8988T (cell line): ENCODE measurements at places on chromosomes 11 and 22.

GRCh38 chr11:64908766-64909165 is 8.2 kb downstream of the ATG2A start:
- no peak for DNase-seq

DNA sequence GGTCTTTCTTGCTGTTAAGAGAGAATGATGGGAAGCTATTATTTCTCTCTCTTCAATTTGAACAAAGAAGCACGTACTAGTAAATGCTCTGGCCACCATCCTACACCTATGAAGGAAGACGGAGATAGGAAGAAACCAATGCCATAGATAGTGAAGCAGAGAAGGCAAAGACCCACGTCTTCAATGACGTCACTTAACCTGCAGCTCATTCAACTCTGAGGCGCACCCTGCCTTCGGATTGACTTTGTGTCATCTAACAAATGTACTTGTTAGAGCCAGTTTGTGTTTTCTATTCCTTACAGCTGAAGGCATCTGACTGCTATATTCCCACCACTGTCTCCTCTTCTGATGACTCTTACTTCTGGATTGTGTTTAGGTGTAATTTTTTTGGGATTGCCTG is 332.5 kb upstream of the DDI1 start:
- no peak for DNase-seq

DNA sequence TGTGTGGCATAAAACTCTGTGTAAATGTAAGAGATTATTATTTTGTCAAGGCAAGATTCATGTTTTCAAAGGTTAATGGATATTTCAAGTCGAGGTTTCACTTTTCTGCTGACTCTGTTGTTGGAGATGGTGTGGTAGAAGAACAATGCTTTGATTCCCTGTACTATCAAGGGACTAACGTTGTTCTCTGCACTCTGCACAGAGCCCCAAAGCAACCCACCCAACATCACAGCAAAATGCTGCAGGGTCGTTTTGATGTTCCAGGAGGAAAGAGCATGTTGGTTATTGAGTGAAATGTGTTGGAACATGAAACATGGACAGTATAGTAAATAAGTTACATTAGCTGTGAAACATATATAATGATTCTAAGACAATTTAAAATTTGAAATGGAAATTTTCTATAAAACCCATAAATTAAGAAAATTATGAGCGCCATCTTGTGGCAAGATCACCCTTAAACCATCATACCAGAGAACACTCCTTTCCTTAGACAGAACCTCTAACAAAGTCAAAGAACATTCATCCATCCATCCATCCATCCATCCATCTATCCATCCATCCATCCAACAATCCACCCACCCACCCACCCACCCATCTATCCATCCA is 164.4 kb upstream of the ZBED5 start:
- DNase-seq, result no peak

- peak; percentile 44 for DNase-seq
Observed at GRCh38 chr11:46006418-46007070, 84.1 kb downstream of the LARGE2 start.

GRCh38 chr22:41526830-41527799 is 17.2 kb downstream of the POLR3H start:
- DNase-seq, result peak; percentile 69

DNA sequence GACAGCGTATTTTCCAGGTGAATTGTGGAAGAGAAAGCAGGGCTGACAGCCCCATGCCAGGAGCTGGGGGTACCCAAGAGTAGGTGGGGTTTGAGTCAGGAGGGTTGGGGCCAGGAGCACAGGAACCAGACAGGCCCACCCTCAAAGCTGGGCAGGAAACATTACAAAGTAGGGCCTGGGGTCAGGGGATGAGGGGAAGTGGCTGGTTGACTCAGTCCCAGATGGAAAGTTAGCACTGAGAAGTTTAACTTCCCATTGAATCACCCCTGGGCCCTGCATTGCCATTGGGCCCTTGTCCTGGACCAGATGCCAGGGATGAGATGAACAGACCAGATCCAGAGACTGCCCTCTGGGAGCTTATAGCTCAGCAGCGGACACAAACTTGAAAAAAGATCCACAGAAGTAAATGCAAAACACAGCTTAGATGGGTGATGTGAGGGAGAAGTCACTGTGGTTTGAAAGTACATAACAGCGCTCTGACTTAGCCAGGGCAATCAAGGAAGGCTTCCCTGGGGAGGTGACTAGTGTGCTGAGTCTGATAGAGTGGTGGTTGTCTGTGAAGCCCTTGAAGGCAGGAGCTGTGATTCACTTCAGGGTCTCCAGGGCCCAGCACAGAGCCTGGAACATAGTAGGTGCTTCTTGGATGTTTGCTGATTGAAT is 2.2 kb downstream of the MAFF start:
- DNase-seq, result no peak

DNA sequence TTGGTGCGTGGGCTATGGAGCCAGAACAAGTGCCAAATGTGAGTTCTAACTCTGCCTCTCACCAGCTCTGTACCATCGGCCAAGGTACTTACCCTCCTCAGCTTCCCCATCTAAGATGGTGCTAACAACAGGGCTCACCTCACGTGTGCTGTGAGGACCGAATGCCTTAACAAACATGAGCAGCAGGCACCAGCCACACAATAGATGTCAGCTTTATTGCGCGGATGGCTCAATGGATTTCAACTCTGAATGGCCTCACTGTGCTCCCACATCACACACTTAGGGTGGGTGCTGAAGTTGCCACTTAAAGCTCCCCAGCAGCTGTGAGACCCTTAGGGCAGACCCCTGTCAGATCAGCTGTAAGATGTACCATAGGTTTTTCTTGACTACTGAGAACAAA is 24.1 kb downstream of the RELT start:
- no peak for DNase-seq

GRCh38 chr11:126347751-126348668 is 7.5 kb upstream of the ST3GAL4 start:
- no peak for DNase-seq

DNA sequence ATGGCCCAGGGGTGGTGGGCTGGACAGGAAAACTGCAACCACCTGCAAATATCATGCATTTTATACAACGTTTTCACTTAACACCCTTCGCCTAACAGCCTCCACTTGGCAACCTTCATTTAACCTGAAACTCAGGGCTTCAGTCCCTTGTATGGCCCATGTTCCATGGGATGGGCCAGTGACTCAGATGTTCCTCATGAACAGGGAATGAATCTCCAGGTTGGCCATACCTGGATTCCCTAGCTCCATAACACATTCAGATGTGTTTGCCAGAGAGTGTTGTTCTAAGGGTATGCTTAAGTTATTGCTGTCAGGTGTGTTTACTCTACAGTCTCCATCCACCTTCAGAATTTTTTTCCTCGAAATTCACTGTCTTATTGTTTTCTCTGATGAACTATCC is 316.9 kb downstream of the JRKL start:
- DNase-seq, result no peak

DNA sequence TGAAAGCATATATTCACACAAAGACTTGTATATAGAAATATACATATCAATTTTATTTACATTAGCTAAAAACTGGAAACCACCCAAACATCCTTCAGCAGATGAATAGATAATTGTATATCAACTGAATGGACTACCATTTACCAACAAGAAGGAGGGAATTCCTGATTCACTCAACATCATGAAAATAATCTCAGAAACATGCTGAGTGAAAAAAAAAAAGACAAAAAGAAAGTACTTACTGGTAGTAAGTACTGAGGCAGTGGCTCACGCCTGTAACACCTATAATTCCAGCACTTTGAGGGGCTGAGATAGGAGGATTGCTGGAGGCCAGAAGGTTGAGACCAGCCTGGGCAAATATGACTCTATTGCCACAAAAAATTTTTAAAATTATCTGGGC is 7.4 kb upstream of the IPO7 start:
- no peak for DNase-seq

DNA sequence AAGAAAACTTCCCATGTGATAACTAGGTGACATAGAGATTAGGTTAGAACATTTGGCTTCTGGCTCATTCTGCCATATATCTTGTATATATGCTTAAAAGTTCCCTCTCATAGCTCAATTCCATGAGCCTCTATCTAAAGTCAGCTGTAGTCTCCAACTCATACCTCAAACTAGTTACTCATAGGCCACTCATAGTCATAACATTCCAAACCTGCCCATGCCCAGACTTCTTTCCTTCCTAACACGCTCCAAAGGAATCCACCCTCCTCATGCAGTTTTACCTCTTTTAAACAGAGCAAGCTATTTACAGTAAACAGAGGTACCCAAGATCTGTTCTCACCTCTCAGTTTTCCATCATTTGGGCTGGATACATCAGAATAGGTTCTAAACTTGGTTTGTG is 39.4 kb downstream of the GLYATL2 start:
- no peak for DNase-seq

- no peak for DNase-seq
Observed at GRCh38 chr22:19579880-19580279, 55.7 kb upstream of the CLDN5 start.

- DNase-seq, result no peak
Observed at GRCh38 chr11:113818426-113818825, 38.8 kb downstream of the CLDN25 start.

DNA sequence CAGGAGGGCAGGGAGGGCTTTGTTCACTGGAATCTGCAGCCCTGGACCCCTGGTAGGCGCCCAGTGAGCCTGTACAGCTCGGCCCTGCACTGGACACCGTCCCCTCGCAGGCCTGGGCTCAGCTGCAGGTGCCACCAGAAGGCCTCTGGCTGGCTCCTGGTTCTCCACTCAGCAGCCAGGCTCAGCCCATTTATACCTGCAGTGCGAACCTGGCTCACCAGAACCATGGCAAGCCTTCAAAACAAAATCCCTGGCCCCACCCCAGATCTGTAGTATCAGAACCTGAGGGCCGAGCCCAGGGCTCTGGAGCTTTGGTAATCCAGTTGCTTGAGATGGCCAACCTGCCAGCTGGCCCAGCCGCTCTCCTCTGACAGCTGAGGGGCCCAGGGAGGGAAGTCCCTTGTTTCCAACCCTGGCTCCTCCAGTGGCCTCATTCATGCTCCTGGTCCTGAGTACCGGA is 870 bp upstream of the FREY1 start:
- DNase-seq, result no peak
